Activated naive CD8-positive, alpha-beta T cell treated with anti-CD3 and anti-CD28 coated beads for 36 hours (primary cell): ENCODE measurements at places on chromosomes 16 and 17. TPM values are rescaled to one million over a fixed set of nuclear protein-coding genes. Genes with fewer than 3 reads are reported as not detected.

Gene NAT9
- total RNA-seq: 41.6 TPM

Gene NT5M
- total RNA-seq: 6.1 TPM

Gene NTN1
- 0.54 TPM for total RNA-seq

Gene ADGRG1
- total RNA-seq: 3.0 TPM

Gene KRTAP3-2
- not detected for total RNA-seq

Gene KRTAP4-8
- not detected for total RNA-seq

Gene CLEC19A
- not detected for total RNA-seq

Gene CACNG5
- total RNA-seq: not detected

Gene GNAO1
- 1.5 TPM for total RNA-seq

Gene MYO15A
- total RNA-seq: 0.60 TPM

Gene OR4D1
- 0.14 TPM for total RNA-seq

Gene WNT9B
- not detected for total RNA-seq

Gene SCPEP1
- total RNA-seq: 16.2 TPM

Gene KAT7
- 67.2 TPM for total RNA-seq

Gene TUBB3
- total RNA-seq: not detected

Gene EPX
- not detected for total RNA-seq

Gene PRAC1
- total RNA-seq: not detected

Gene TP53TG3
- total RNA-seq: not detected

Gene ZNF48
- total RNA-seq: 10.2 TPM

Gene SLC5A11
- not detected for total RNA-seq

Gene NPIPB2
- total RNA-seq: 6.9 TPM

Gene GPR142
- not detected for total RNA-seq

Gene ARHGDIG
- total RNA-seq: not detected

Gene HS3ST2
- not detected for total RNA-seq

Gene CFAP97D1
- not detected for total RNA-seq

Gene GRB7
- 0.84 TPM for total RNA-seq

Gene KCNH4
- total RNA-seq: 0.39 TPM

Gene PMP22
- 0.22 TPM for total RNA-seq

Gene SDR42E2
- not detected for total RNA-seq

Gene PPP4C
- total RNA-seq: 127 TPM

Gene CDH13
- not detected for total RNA-seq

Gene PHOSPHO1
- total RNA-seq: not detected

Gene TGFB1I1
- 0.49 TPM for total RNA-seq

Gene KRTAP4-5
- total RNA-seq: not detected

Gene RASL10B
- 2.6 TPM for total RNA-seq

Gene INTS2
- 24.3 TPM for total RNA-seq

Gene PPL
- not detected for total RNA-seq

Gene HBM
- total RNA-seq: not detected

Gene TNFRSF13B
- total RNA-seq: 0.52 TPM

Gene KRTAP3-1
- not detected for total RNA-seq

Gene TENT4B
- 19.7 TPM for total RNA-seq

Gene DPEP3
- 0.42 TPM for total RNA-seq

Gene SOST
- not detected for total RNA-seq

Gene UBE2G1
- 63.9 TPM for total RNA-seq

Gene SCARF1
- total RNA-seq: 2.5 TPM

Gene DHRS13
- total RNA-seq: 31.8 TPM

Gene SEC14L5
- 0.10 TPM for total RNA-seq

Gene FBXL16
- total RNA-seq: 3.2 TPM

Gene KRT27
- not detected for total RNA-seq

Gene LLGL2
- 5.0 TPM for total RNA-seq

Gene POLR3K
- total RNA-seq: 55.3 TPM

Gene CACNG3
- not detected for total RNA-seq

Gene RAB26
- 0.26 TPM for total RNA-seq

Gene CPHXL2
- not detected for total RNA-seq

Gene ETV4
- 7.8 TPM for total RNA-seq

Gene SHISA9
- not detected for total RNA-seq
